Activated T-cell treated with anti-CD3 and anti-CD28 coated beads, Interleukin-2, amount 50 U/mL, for 72 hours (primary cell): ENCODE measurements at places on chromosomes 11 and 22. TPM values are rescaled to one million over a fixed set of nuclear protein-coding genes. Genes with fewer than 3 reads are reported as not detected.

DNA sequence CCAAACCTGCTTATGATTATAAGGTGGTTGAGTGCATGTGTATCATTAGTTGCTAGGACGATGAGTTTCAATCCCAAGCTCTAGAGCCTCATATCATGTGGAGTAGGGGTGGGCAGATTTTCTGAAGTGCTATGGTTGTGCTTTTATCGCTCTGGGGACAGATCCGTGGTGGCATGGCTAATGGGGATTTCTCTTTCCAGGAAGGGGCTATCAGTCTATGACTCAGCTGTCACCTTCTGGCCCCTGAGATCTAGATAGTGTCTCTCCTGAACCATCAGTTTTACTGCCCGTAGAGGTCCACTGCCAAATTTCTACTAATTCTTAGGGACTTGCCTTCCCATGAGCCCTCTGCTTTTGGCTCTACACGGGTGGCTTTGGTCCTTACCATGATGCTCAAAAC lies 51.8 kb downstream of the FDX1 start:
- DNase-seq = no peak

- DNase-seq = peak; percentile 79
These were observed 22.4 kb upstream of the MYH9 start for GRCh38 chr22:36409911-36410756.

DNA sequence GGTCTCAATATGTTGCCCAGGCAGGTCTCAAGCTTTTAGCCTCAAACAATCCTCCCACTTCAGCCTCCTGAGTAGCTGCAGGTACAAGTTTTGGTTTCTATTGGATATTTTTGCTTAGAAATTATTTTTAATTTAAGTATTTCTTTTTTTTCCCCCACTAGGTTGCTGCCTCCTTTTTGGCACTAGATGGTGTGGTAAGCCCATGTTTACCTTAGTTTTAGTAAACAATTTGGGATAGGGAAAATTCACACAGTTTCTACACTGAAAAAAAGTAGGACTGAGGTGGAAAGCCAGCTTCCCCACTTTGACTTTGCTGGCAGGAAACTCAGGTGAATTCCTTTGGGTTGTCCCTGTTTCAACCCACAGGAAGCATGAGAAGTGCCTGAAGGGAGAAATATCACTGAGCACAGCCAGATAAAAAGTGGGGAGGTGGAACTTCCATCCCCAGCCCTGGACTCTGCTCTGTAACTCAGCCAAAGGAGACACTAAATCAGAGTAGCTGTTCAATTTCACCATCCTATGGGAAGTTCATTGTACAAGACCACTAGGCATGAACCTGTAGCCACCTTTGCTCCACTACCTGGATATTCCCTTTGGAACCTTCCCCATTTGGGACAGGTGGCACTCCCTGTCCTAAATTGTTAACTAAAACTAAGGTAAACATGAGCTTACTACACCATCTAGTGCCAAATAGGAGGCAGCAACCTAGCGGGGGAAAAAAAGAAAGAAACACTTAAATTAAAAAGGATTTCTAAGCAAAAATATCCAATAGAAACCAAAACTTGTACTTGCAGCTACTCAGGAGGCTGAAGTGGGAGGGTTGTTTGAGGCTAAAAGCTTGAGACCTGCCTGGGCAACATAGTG lies 154.4 kb upstream of the FAT3 start:
- DNase-seq = no peak

- DNase-seq = no peak
These were observed 202.9 kb downstream of the FAM76B start for GRCh38 chr11:95586661-95587060.

The UQCC3 gene
- total RNA-seq = 7.1 TPM

DNA sequence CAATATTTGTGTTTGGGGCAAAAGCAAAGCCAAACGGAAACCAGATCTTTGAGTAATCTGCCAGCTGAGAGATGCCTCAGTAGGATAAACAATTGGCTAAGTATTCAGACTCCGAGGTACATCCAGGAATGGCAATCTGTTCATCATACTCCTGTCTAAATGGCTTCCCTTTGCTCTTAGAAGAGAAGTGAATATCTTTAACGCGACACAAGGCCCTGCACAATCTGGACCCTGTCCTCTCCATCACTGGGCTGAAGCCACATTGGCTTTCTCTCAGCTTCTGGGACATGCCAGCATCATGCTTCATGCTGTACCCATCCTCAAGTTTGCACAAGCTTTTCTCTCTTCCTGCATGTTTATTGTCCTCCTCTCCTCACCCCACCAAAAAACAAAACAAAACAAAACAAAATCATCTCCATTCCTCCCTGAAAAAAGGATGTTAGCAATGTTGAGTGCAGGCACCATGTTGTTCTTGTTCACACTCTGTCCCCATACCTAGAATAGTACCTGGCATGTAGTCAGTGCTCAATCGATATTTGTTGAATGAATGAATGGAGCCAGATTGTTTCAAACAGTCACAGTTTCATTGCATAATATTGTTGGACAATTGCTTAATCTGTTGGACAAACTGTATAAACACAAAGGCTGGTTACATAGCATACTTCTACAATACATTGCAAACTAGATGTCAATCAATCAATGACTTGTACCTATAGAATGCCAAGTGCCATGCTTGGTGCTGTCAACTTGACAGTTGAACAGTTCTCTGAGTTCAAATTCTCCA lies 38.2 kb upstream of the SESN3 start:
- DNase-seq = no peak

GRCh38 chr22:42202048-42202447 lies 68.4 kb downstream of the TCF20 start:
- no peak for DNase-seq

The C11orf42 gene
- not detected for total RNA-seq

DNA sequence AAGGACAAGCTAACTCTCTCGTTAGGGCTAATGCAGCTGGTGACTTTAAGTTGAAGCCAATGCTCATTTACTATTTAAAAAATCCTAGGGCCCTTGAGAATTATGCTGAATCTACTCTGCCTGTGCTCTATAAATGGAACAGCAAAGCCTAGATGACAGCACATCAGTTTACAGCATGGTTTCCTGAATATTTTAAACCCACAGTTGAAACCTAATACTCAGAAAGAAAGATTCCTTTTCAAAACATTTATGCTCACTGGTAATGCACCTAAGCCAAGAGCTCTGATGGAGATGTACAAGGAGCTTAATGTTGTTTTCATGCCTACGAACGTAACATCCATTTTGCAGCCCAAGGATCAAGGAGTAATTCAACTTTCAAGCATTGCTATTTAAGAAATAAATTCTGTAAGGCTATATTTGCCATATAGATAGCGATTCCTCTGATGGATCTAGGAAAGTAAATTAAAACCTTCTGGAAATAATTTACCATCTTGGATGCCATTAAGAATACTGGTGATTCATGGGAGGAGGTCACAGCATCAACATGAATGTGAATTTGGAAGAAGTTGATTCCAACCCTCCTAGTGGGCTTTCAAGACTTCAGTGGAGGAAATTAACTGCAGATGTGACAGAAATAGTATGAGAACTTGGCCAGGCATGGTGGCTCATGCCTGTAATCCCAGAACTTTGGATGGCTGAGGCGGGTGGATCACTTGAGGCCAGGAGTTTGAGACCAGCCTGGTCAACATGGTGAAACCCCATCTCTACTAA lies 14.5 kb downstream of the XNDC1N start:
- no peak for DNase-seq

The SLC6A5 gene
- total RNA-seq = not detected
